Activated CD4-positive, alpha-beta T cell treated with anti-CD3 and anti-CD28 coated beads for 4 hours (primary cell): ENCODE measurements at places on chromosomes 1 and 21.
A peak's percentile ranks its signal among the peaks of the same experiment; 100 is the strongest.

DNA sequence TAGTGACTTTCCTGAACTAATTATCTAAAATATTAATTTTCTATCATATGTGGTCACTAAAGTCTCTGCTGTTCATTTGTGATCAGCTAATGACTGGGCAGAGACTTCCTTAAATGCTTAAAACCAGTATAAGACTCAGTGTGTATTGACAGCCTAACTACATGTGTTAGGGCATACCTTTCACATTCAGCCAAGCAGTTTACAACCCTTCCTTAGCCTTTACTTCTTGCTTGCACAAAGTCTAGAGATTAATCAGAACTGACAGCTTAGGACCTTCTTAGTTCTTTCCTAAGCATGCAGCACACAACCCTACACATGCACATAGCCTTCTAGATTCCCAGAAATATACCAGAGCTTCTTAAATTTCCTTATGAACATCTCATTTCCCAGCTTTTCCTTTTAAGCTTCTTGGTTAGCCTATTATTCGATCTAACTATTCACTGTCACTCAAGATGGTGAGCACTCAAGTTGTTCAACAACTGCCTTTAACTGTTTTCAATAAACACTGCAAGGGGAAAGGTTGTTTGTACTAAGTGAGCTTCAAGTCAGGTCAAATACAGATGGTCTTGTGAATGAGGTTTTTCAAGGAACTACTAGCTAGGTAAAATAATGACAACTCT is 13.4 kb downstream of the EYA3 start:
- DNase-seq: no peak

- no peak for DNase-seq
Observed at GRCh38 chr1:34362949-34363348, 186.2 kb downstream of the C1orf94 start.

GRCh38 chr1:200150721-200151120 is 123.2 kb downstream of the NR5A2 start:
- no peak for DNase-seq

- no peak for DNase-seq
Observed at GRCh38 chr1:90322186-90322585, 327.3 kb downstream of the ZNF326 start.

- DNase-seq: peak; percentile 43
Observed at GRCh38 chr1:108643492-108644335, 17.2 kb downstream of the HENMT1 start.

GRCh38 chr1:162930976-162931560 is 70.1 kb upstream of the CCDC190 start:
- no peak for DNase-seq

DNA sequence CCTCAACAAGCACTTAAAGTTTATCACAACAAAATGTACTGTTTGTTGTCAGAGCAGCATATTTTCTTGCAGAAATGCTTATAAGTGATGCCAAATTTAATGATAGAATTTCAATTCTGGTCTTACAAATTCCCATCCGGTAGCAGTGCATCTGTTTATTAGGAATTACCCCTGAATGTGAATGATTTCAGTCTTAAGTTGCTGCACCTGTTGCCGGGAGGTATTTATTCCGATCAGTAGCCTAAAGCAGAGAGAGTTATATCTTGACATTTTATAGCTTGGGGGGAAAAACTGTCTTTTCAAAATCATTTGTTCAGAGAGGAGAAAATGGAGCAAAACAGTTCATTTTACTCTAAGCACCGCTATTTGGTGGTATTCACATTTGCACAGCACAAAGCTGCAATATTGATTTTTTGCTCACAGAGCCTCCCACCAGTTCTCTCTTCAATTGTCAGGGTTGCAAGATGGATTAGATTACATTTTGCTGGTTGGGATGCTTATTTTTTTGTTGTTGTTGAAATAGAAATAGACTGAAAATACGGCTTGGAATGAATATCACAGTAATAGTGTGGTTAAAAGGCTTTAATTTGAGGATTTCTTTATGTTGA is 98.6 kb downstream of the ADGRL2 start:
- DNase-seq: no peak

DNA sequence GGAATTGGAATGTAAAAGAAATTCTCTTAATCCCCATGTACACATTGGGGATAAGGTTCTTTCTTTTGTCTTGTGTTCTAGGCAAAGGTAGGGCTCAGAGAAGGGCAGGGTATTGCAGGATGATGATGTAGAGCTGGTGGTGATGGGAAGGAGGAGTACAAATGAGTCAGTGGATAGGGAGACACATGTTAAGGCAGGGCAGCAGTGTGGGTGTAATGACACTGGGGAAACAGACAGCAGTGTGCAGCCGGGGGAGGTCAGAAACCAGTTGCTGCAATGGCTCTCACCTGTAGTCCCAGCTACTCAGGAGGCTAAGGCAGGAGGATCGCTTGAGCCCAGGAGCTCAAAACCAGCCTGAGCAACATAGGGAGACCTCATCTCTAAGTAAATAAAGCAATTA is 5.1 kb downstream of the NLRP3 start:
- peak; percentile 30 for DNase-seq

- DNase-seq: no peak
Observed at GRCh38 chr1:172536256-172536655, 3.3 kb downstream of the SUCO start.

DNA sequence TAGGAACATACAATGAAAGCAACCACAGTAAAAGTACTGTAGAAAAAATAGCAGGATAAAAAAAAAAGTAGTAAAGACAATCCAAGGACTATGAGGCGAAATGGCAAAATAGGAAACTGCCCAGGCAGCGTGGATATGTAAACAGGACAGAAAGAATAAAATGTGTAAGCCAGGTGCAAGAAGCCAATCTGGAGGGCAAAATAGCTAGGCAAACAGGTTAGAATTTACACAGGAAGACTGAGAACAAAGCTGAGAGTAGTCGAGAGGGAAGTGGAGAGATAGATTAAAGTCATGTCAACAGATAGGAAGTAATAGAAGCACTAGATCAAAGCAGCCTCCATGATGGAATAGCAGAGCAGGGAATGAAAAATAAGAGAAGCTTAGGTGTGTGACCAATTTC is 124.2 kb upstream of the B3GALT2 start:
- no peak for DNase-seq

GRCh38 chr1:205060746-205061145 is 17.7 kb downstream of the CNTN2 start:
- DNase-seq: no peak

DNA sequence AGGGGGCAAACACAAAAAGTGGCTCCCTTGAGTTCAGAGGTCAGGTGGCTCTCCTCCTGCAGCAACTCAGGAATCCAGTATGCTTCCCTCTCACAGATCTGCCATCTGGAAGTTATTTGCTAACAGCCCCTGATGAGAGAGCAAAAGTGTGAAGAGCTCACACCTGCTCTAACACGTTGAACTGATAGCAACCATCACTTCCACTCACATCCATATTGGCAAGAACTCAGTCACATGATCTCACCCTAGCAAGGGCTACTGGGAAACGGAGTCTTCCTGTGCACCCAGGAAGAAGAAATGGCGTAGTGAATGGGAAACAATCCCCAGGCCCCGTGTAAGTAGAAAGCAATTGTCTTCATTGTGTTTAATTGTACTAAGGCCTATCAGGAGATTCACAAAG is 20.7 kb upstream of the SLC45A1 start:
- no peak for DNase-seq

- DNase-seq: no peak
Observed at GRCh38 chr1:213989002-213989855, 1.5 kb downstream of the PROX1 start.

DNA sequence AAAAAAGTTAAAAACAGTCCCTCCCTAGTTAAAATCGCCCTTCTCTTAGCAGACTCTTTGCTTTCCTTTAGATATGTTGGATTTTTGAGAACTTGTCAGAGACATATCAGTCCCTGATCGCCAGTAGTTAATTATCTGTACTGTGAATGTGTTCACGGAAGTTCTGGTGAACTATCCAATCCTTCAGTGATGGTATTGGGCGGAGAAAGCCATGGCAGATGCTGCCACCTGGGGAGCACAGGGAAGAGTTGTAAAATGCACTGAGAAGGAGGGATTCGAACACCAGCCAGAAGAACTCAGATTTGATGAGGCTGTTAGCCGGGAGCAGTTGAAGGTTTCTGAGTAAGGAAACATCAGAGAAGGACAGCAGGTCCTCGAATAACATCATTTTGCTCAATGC is 17.5 kb upstream of the KIF14 start:
- no peak for DNase-seq

- no peak for DNase-seq
Observed at GRCh38 chr1:36432616-36433015, 17.6 kb downstream of the OSCP1 start.
